Hematopoietic multipotent progenitor cell treated with erythropoietin and hydrocortisone succinate and interleukin-3 and kit ligand, for 8 days (in vitro differentiated cells): ENCODE measurements at places on chromosomes 6 and 20.

GRCh38 chr20:33672426-33673113, 1.7 kb downstream of the NECAB3 start:
- DNase-seq, result no peak

GRCh38 chr6:138555421-138555988, 56.2 kb upstream of the NHSL1 start:
- DNase-seq, result no peak

DNA sequence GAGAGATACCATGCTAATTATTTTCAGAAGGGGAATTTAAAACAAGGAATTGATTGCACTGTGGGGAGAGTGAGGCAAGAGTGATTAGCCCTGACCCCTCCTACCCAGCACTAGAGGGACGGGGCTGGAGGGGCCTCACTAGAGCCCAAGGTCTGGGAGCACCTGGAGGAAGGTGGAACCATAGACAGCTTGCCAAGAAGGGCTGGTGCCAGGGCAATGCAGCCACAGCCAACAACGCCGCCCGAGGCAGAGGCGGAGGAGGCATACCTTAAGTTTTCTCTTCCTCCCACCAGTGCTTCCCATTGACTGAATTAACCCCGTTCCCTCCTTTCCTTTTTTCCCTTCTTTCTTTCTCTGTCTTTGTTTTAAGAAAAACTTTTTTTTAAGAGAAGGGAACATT, 40.0 kb downstream of the IYD start:
- no peak for DNase-seq

GRCh38 chr6:169186496-169187169, 67.0 kb downstream of the THBS2 start:
- DNase-seq, result no peak

DNA sequence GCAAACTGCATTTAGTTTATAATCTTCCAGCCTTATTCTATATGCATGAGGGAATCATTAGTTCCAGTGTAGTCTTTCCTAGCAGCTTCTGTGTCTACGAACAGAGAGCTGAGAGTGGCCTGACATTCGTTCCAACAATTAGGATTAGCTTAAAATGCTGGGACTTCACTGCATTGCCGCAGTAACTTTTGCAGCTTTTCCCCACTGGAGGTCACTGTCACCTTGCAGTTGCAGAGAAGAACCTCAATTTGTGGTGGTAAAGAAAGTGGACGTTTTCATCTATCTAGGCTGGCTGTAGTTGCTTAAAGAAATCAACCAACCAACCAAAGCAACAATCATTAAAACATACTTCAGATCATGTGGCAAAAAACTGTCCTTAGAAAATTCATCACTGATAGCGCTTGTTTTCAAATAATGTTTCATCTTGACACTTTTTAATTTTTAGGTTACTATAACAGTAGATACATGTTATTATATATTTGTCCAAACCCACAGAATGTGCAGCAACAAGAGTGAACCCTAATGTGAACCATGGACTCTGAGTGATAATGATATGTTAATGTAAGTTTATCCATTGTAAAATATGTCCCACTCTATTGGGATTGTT, 12.2 kb downstream of the MYLK4 start:
- peak; percentile 84 for DNase-seq

DNA sequence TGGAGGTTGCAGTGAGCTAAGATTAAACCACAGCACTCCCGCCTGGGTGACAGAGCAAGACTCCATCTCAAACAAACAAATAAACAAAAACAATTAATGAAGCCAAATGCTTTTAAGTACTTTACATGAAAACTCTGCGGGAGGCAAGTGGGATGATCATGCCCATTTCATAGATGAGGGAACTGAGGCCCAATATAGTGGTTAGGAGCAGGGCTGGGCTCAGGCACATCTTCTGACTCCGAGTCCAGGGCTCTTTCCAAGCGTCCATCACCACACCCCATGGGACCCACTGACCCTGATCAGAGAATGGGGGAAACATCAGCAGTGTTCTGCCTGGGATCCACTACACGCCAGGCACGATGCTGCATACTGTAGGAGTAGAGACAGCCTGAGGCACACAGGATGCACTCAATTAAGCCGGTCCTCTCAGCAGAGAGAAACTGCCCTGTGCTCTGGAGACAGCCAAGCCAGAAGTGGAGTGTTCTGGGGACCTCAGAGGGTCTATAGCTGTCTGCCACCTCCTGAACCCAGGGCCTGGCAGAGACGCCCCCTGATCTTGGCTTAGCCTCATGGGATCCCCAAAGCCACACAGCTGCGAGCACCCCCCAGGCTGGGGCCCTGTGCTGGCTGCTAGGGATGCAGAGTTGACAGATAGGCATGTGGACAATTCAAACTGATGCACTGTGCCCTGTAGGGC, 13.5 kb downstream of the TTBK1 start:
- DNase-seq, result no peak

GRCh38 chr6:57305761-57306160, 11.7 kb upstream of the PRIM2 start:
- no peak for DNase-seq

- DNase-seq, result no peak
These were observed 29.0 kb downstream of the MAP3K5 start for GRCh38 chr6:136763255-136763654.

DNA sequence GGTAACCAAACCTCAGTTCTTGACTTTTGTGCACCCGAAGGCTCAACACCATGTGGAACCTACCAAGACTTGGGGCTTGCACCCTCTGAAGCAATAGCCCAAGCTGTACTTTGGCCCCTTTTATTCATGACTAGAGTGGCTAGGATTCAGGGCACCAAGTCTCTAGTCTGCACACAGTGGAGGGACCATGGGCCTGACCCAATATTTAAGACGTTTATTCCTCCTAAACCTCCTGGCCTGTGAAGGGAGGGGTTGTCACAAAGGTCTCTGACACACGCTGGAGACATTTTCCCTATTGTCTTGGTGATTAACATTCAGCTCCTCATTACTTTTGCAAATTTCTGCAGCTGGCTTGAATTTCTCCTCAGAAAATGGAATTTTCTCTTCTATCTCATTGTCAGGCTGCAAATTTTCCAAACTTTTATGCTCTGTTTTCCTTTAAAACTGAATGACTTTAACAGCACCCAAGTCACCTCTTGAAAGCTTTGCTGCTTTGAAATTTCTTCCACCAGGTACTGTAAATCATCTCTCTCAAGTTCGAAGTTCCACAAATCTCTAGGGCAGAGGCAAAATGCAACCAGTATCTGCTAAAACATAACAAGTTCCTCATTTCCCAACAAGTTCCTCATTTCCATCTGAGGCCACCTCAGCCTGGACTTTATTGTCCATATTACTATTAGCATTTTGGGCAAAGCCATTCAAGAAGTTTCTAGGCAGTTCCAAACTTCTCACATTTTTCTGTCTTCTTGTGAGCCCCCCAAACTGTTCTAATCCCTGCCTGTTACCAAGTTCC, 481.4 kb upstream of the BTBD3 start:
- DNase-seq, result no peak

- DNase-seq, result peak; percentile 87
These were observed 1.7 kb downstream of the AMD1 start for GRCh38 chr6:110876170-110876773.

DNA sequence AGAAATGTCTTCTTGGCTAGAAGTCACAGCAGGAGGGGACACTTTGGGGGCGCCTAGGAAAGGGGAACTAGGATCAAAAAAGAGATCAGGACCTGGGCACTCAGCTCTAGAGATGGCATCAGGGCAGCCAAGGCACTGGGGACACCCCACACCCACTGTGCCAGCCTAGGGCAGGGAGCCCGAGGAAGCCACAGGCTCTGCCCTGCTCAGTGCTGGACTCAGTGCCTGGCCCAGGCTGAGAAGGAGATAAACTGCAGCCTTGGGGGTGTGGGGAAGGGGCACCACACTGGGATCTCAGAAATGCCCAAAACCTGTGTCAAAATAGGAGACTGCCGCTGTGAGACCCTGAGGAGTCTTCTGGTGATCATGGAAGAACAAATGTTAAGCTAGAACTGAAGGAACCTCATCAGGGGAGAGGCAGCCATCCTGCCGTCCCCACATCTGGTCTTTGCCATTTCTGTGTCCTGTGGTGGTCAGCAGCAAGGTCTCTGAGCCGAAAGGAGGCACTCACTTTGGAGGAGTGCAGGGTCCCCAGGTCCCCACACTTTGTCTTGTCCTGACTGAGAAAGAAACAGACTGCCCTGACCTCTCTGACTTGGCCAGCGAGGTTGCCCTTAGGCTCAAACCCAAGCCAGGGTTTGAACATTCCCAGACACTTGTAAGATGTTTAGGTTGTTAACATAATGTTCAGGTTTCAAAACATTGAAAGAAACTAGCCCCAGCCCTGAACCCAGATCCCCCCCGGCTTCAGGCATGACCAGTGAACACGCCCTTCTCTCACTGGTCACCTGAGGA, 2.3 kb downstream of the ARFRP1 start:
- no peak for DNase-seq
